NCI-H510A treated with DMSO at 0.1 percent for 48 hours (cell line): ENCODE measurements at places on chromosomes 1 and 21.

DNA sequence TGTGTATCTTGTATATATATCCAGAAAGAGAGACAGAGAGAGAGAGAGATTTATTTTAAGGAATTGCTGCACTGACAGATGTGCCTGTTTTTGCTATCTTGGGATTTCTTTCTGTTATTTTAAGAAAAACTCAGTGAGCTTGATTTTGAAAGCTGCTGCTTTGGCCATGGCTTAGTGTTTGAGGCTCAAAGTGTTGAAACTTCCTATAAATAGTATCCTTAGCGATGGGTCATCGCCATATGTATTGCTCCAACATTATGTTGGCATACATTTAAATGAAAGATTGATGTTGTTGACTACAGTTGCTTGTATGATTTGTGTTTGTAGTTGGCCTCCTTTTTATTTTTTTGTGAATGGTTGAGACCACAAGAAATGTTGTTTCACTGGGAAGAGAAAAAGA lies 29.0 kb upstream of the NTPCR start:
- DNase-seq: no peak

GRCh38 chr1:50719126-50719525 lies 240.9 kb downstream of the FAF1 start:
- DNase-seq: no peak

GRCh38 chr1:42170779-42171621 lies 6.5 kb upstream of the GUCA2A start:
- DNase-seq: no peak

DNA sequence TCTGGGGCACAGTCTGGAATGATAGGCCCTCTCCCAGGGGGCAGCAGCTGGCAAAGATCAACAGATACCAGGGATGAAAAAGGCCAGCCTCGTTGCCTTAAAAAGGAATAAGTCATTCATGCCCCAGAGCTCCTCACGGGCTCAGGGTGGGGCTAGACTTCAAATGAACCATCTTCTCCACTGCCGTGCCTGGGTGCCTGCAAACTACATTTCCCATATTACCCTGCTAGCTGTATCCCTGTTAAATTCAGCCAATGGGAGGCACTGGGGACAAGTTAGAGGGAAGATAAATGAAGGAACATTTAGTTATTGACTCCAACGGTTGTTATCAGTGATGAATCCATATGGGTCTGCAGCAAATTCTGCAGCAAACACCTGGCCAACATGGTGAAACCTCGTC lies 101.2 kb upstream of the CYYR1 start:
- no peak for DNase-seq

DNA sequence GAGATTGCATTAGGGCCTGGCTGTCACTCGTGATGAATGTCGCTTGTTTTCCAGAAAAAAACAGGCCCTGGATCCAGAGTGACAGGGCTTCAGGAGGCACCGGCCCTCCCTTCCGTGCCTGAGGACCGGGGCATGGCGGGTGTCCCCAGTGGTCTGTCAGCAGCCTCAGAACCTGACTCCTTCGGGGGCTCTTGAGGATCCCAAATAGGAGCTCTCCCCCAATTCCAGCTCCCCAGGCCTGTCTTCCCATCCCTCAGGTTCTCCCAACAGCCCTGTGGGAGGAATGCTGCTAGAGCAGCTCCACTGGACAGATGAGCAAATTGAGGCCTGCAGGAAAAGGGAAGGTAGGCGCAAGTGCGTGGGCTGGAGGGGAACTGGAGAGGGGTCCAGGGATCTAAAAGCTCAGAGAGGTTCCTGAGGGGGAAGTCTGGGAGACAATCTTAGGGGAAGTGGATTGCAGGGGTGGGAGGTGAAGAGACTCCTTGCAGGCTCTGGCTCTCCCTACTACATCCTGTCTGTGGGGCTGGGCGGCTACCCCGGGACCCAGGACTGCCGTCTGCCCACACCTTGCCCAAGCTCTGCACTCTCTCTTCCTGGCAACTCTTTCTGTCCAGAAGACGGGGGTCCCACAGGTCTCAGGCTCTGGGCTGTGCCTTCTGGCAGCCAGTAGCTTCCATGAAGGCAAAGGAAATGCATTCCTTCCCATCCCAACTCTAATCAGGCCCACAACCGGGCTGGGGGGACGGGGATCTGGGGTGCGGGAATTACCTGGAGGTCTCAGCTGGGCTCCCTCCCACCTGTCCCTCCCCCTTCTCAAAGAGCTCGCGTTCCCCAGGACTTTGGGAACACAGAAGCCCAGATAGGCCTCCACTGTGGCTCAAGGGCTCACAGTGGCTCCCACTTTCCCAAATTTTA lies 105.7 kb upstream of the CASZ1 start:
- DNase-seq: no peak

DNA sequence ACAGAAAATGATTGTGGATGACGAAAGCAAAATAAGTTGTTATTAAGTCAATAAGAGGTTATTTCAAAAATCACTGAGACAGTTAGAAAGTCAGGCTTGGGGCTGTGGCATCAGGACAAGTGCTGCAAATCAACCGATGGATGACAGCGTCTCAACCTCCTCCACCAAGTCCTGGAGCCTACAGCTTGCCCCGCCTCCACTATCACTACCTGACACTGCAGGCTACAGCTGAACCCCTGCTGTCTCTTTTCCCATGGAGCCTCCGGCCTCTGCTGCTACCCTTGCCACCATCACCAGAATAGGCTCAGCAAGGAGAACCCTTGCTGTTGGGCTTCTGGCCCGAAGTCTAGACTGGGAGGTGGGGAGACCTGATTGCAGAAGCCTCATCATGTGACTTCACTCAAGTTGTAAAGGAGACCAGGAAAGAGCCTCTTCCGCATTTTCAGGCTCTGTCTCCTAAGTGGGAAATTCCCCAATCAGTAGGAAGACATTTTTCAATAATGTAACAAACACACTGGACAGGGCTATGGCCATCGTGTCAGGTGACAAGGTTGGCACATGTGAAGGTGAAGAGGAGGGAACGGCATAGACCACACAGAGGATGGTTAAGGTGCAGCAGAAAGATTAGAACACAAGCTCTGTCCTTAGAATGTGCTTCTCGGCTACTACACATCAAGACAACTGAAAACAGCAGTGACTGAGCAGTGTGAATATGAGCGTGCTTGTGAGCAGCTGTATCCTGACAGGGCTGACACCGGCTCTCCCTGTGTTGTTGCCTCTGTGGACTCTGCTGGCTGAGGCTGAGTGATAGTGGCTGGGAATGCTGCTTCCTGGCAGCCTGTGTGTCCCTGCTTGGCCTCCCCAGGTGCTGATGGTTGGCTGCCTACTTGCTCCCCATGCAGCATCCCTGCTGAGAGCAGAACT lies 660.7 kb downstream of the PTPRU start:
- no peak for DNase-seq

- DNase-seq: no peak
Measured at GRCh38 chr1:53130598-53130877, 11.9 kb downstream of the SLC1A7 start.

DNA sequence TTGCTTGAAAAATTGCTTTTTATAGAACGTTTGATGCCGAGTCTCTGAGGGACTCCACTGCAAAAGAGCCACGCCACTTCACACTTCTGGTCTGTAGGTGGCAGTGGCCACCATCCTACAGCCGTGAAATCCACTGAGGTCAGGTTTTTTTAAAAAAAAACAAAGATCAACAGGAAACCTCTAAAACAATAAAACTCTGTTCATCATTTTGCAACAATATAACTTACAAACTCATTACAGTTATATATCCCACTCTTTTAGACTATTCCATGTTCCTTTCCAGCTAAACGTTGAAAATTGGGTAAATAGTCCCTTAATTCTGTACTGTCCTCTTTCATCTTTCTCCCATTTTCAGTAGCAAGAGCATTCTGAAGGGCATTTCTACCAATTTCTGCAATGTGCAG lies 64.6 kb upstream of the FMN2 start:
- peak; percentile 20 for DNase-seq

- DNase-seq: no peak
Measured at GRCh38 chr1:230536641-230537155, 105.6 kb upstream of the COG2 start.

DNA sequence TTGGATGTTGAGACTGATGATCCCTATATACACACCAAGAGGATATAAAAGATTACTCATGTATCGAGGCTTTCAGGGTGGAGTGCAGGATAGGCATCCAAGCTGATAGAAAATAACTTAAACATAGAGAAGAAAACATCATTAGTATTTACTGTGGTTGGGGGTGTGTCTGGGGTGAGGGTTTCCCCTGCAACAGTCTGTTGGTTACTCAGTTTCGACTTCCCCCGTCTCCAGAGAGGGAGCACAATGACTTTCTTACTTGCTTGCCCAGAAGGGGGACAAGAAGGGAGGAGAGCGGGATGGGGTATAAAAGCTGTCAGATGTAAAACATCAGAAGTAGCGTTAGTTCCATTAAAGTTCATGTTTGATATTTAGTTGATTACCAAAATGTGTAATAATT lies 717.4 kb upstream of the ZP4 start:
- DNase-seq: no peak

- DNase-seq: no peak
Measured at GRCh38 chr21:27277110-27277509, 310.2 kb upstream of the ADAMTS5 start.

DNA sequence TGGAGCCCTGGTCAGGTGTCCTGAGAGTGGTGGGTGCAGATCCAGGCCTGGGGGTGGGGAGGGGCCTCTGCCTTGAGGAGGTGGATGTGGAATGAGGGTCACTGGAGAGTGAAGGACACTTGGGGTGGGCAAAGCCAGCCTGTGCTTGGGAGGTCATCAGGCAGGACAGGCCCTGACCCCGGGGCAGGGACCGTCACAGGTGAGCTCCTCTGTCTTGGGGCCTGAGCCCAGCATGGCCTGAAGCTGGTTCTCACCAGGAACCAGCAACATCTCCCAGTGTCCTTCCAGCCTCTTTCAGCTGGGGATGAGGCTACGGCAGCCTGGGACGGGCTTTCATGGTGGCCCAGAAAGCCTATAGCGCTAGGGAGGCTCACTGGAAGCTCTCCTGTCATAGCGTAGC lies 831 bp upstream of the KRTAP10-2 start:
- no peak for DNase-seq

DNA sequence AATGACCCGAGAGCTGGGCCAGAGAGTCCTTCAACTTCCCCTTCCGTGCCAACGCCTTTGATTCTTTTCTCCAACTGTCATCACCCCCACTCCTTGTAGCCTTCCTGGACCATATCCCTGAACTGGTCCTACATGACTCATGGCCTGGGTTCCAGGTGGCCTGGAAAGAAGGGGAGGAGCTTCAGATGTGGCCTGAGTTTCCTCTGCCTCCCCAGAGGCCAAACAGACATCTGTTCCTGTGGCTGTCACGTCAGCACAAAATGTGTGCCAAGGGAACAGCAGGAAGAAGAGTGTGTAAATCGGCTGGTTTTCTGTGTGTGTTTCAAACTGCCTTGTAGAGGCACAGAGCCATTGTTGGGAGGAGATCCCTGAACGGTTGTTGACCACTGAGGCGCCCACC lies 24.9 kb upstream of the KIRREL1 start:
- DNase-seq: no peak

DNA sequence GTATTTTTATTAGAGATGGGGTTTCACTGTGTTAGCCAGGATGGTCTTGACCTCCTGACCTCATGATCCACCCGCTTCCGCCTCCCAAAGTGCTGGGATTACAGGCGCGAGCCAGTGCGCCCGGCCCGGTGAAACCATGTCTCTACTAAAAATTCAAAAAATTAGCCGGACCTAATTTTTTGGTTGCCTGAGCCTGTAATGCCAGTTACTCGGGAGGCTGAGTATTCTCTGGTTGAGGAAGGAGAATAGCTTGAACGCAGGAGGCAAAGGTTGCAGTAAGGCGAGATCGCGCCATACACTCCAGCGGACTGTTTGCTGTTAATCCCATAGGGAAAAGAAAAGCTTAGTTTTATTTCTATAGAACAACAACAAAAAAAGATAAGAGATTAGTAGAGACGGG lies 29.9 kb upstream of the HJV start:
- DNase-seq: no peak

GRCh38 chr1:199735660-199736059 lies 291.9 kb upstream of the NR5A2 start:
- DNase-seq: no peak

GRCh38 chr1:33402206-33402605 lies 28.7 kb downstream of the PHC2 start:
- no peak for DNase-seq

DNA sequence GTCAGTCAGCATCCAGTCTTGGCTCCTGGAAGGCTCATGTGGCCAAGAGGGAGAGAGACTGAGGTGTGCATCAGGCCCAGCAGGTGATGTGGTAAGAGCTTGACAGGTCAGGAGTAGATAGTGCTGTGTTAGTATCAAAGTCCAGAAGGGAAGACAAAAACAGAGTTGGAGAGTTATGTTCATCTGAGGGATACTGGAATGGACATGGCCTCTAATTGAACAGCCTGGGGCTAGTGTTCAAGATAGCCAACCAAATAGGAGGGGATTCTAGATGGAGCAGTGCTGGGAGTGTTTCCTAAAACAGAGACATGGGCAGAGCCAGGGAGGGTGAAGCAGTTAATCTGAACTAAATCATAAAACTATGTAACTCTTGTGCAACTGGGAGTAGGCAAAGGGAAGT lies 120.7 kb upstream of the MARK1 start:
- DNase-seq: no peak

DNA sequence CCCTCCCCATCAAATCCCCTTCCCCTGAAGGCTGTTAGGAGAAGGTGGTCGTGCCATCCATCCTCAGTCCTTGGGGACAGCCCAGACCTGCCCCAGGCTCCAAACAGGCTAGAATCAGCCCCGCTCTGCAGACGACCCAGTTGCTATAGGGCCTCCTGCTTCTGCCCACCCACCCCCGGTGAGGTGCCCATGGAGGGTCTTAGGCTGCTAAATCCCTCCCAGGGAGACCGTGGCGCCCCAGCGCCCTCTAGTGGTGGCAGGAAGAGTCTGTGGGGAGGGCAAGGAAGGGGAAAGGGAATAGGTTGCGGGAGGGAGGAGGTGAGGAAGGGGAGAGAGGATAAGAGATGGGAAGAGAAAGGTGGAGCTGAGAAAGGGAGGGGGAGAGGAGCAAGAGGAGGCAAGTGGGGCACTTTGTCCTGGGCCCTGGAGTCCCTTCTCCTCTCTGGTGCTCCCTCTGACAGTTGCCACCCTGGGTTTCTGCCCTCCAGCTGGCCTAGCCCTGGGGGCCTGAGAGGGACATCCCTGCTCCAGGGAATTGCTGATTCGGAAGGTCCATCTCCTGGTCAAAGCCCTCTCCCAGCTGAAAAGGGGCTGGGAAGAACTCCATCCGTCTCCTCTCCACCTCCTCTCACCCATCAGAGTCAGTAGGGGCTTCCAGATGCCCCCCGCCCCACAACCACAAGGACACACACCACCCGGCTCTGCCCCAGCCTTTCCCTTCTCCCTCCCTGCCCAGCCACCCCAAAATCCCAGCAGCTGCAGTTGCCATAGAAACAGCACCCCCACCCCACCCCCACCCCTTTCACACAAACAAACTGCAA lies 55.4 kb downstream of the CAMK2N1 start:
- no peak for DNase-seq
